SK-N-SH treated with all-trans-retinoic acid at 6 μM for 48 hours (cell line): ENCODE measurements at places on chromosomes 3 and 15.
A peak's percentile ranks its signal among the peaks of the same experiment; 100 is the strongest.

DNA sequence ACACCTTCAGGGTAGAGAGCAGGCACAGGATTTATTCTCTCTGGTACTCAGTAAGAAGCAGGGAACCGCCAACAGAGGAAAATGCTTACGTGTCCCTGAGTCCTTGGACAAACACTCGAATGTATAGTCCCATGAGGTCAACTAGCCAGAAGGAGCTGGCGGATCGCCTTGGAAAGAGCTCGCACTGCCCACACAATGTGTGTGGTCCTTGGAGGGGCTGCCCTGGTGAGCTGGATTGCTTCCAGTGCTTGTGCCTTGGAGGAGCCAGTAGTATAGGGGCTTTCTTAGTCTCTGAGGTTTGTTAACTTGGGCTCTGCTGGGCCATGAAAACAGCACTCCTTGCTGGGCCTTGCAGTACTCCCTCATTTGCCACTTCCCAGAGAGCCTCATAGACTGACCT, 40.7 kb upstream of the VILL start:
- ATAC-seq: no peak

DNA sequence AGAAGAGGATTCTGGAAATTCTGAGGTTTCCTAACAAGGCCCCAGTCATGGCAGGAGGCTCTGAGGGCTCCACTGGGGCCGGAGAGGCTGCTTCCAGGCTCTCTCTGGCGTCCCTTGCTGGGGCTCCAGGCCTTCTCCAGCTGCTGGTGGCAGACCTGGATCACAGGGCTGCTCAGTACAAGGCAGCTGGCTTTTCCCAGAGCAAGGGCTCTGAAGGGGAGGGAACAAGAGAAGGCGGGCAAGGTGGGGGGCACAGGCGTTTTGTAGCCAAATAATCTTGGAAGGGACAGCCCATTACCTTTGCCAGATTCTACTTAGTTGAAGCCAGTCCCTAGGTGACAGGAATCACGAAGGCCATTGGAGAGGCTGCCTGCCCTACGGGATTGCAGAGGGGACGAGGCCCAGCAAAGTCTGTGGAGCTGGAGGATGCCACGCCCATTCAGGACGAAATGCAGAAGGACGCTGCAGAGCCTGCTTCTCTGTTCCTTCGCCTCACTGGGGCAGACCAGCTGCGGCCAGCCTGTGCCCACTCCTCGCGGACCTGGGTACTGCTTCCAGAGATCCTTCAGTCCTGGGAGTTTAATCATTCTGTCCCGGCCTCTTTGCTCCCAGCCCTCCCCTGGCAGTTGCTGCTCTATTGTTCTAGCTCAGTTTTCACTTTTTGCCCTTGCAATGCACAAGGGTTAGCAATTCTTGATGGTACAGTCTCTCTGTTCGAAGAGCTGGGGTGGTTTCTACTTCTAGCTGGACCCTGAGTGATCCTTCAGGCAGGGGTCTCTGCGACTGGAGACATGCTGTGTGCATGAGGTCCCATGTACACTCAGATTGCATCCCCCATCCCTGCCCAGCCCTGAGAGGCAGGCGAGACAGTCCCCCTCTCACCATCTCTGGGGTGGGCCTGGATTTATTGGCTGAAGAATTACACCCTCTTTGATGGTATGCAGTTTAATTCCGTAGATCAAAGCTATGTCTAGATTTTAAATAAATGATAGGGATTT, 149.3 kb upstream of the MEF2A start:
- no peak; the same call in 2 of the 3 replicates for ATAC-seq

GRCh38 chr3:100546020-100546744, 53.8 kb downstream of the TMEM45A start:
- no peak for ATAC-seq

DNA sequence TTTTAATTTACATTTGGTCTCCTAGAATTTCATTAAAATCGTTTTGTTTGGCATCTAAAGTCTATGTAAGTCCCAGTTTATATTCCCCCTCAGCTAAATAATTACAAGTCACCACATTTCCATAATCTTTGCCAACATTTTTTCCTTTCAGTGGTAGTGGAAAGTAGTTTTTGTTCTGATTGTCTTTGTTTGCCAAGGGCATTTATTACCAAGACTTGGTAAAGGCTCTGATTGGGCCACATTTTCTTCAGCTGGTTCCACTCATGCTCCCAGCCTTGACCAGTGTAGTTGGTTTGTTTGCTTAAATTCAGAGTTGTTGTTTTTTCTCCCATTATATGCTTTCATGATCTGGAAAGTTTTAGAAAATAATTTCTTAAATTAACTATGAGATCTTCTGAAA, 153.4 kb upstream of the MME start:
- no peak; the same call in 2 of the 3 replicates for ATAC-seq

DNA sequence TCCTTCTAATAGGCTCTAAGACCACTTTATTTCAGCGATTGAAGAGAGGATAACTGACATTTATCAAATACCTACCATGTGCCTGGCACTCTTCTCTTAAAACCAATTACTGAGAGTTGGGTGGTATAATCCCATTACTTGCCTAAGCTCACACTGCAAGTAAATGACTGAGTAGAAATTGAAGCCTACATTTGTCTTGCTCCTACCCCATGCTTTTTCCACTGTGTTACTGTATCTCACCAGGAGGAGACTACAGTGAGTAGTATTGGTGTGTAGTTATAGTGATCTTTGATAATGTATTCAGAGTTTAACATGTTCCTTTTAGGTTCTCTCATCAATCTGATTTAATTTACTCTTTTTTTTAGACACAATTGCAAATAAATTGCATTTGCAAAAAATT, 20.7 kb downstream of the EIF2A start:
- ATAC-seq: no peak

DNA sequence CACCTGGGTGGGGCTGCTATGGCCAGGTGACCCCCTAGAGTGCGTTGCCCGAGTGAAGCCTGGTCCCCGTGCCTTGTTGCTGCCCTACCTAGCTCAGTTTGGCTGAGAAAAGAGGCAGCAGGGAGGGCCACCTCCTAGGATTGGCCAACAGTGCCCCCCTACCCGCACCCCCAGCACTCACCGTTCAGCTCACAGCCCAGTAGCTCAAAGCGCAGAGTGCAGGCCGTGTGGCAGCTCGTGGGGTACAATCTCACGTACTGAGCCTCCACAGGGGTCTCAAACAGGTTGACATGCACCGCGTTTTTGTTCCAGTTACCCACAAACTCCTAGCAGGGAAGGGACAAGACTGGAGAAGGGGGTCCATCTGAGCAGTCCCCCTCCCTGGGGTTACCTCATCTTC, 7.6 kb downstream of the MFGE8 start:
- ATAC-seq: no peak

DNA sequence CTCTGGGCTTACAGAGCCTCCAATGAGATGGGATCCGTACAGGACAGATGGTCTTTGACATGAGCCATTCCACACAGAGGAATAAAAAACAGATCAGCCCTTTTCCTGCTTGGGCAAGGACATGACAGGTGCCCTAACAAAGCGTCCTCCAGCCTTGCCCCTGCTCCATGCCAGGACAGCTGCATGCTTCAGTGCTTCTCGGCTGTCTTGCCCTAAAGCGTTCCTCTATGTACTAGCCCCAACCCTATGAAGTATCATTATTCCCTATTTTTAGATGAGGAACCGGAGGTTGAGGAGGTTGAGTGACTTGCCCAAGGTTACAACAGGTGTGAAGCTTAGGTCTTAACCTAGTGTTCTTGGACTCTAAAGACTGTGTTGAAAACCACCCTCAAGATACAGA, 10.5 kb downstream of the POMGNT2 start:
- no peak for ATAC-seq

DNA sequence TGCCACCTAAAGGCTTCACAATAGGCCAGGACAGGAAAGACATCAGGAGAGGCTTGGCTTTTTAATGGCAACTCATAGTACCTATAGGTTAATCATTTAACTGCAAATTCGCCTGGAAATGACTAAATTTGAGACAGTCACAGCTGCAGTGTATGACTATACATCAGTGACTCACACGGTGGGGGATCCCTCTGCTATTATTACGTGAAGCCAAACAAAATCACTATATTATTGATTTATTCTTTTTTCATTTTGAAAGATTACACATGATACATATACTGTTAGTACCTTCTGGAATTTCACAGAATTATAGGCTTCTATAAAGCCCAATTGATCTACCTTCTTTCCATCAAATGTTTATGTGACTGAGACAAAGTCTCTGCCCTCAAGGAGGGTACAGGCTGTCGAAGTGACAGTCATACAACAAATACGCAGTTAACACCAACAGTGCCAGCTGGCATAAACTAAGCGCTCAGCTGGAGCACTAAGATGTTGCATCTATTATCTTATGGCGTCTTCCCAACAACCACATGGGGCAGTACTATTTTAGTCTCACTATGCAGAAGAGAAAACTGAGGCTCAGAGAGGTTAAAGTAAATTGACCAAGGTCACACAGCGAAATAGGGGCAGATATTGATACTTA, 82.0 kb upstream of the LMOD3 start:
- ATAC-seq: no peak

GRCh38 chr3:162769564-162769963, 1273.0 kb downstream of the OTOL1 start:
- ATAC-seq: peak; percentile 65

GRCh38 chr3:63981980-63982379, 41.3 kb downstream of the PSMD6 start:
- no peak for ATAC-seq

DNA sequence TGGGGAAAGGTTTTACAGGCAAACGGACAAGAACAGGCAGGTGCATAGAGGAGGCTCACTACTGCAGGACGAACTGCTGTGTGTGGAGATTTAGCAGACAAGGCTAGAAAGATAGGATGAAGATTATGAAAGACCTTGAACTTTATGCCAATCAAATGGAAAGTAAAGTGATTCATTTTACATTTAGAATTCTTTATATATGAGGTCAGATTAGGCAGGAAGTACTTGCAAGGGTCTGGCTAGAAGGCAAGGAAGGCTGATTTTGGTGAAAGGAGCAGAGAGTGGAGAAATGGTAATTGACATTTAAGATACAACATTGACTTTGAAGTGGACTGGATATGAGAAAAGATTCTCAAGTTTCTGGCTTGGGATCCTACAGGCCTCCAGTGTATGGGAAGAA, 33.6 kb downstream of the PLSCR4 start:
- no peak for ATAC-seq

- peak; percentile 63; the same call in 2 of the 3 replicates for ATAC-seq
Measured at GRCh38 chr3:18758047-18758704, 333.0 kb upstream of the SATB1 start.

- no peak for ATAC-seq
Measured at GRCh38 chr15:101056366-101057334, 137.5 kb downstream of the LRRK1 start.

DNA sequence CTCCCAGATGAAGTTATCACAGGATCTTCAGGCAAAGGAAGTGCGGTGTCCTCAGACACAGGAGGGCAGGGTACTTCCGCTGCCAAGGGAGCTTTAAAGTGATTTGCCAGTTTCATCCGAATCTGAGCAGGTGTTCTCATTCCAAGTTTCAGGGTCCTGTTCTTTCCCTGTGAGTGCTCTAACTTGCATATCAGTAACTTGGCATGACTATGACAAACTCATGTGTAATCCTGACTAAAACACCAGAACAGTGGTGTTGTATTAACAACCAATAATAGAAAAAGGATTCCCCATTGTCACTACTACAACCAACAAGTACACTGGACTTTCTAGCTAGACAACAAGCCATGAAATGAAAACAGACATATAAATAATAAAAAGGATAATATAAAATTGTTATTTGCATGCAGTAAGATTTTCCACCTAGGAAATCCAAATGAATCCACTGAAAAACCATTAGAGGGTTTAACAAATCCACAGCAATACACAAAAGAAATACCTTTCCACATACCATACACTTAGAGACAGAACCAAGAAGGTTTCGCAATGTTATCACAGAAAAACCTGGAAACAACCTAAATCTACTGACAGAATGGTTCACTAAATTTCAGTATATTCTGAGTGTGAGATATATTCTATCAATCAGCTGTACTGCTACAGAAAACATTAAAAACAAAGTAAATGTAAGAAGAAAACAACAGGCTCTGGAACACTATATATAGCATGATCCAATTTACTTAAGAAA, 40.9 kb upstream of the RPL35A start:
- no peak for ATAC-seq

GRCh38 chr3:24460974-24461373, 33.7 kb downstream of the THRB start:
- ATAC-seq: no peak

DNA sequence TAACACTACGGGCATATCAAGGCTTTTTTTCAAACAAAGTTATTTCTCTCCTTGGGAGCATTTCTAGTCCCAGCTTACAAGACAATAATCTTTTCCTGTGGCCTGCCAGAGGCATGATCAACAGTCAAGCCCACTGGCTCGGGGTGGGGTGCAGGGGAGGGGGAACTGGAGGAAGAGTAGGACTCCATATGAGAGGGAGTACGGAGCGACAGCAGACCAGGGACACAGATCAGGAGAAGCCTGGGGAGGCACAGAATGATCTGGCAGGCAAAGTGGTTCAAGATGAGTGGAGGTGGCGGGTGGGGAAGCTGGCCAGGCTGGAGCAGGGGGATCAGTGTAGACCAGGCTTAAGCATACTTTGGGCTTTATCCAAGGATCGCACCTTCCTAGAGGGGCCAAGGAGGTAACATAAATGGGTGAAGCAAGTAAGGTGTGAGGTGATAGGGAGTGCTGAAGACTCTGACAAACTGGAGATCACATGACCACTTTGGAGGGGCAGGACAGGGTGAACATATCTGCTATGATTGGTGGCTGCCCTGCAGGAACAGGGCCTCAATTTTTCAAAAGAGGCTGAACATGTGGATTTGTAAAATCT, 37.4 kb downstream of the KLF15 start:
- ATAC-seq: no peak

GRCh38 chr3:38989917-38990510, 61.7 kb downstream of the SCN11A start:
- ATAC-seq: no peak
